ENCODE measurements at places on chromosomes 4 and X.

DNA sequence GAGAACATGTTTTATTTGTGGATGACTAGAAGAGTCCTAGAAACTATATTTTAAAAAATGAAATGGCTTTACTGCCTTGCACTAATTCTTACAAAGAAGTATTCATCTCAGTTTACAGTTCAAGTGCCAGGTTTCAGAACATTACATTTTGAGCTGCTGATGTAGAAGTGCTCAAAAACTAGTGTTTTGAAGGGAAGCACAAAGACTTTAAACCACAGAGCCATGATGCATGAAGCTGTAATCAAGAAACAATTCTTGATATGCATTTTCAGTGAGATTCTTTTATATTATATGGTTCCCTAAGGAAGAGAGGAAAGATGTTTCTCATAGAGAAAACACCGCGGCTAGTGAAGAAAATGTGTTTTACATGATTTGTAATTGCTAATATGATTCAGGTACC, 1163.0 kb downstream of the RAPGEF2 start:
- no peak for DNase-seq

DNA sequence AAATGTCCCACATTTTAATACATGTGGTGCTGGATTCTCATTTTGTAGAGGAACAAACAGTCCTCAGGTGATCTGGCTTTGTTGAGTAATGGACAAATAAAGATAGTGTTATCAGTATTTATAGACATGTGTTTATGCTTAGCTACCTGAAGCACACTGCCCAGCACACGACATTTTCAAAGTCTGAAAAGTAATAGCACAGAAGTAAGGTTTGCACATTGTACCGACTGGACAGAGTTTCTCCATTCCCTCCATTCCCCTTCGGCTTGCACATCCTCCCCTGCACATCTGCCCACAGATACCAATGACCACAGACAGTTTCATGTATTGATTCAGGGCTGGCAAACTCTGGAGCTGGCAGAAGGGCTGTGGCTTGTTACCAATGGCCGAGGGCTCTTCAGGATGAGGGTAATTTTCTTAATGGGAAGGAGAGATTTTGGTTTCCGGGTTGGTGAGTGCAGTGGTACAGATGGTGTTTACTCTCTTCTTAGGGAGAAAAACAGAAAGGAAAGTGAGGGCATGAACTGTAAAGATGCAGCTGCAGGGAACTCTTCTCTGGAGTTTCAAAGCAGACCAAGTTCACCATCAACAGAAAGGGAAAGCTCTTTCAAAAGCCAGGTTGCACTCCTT, 2.3 kb downstream of the GRPR start:
- no peak for DNase-seq

- DNase-seq = no peak
These were observed 19.9 kb upstream of the KIAA1210 start for GRCh38 chrX:119147486-119147885.

DNA sequence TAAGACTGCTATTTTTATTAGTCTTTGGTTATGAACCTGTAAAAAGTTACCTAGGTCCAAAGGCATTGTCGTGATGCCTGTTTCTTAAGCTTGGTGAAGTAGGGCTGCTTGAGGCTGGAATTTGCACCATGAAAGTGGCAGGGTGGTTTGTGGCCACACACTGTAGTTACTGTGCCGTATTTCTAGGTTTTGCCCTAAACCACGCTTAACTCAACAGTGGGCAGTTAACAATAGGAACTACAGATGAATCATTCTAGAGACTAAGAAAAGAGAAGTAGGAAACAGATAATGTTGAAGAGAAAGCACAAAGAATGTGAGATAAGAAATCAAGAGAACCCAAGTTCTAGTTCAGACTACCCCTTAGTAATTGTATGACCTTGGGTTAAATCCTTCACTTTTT, 11.5 kb downstream of the ETNPPL start:
- DNase-seq = no peak

GRCh38 chrX:100731441-100732281, at the start of gene SYTL4:
TSS of gene SYTL4 (minus strand) at chrX:100732121. CDS start at chrX:100702037, 30,084 bp downstream.
- peak; percentile 1 for DNase-seq

DNA sequence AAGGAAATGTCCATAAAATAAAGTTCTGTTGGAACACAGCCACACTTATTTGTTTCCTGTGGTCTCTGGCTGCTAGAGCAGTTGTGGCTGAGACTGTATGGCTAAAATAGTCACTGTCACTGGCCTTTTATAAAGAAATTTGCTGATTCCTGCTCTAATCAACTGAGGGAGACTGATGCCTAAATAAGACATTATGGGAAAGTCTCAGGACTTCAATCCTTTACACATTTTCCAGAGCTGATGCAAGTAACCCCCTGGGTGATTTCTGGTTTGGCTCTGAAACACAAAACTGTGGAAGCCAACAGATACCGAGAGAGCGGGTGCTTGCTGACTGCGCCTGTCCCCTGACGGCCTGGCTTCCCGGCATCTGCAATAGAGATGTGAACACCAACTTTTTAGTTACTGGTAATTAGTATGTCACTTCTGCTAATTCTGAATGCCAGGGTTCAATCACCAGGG, 64.0 kb downstream of the POLR2B start:
- no peak for DNase-seq

DNA sequence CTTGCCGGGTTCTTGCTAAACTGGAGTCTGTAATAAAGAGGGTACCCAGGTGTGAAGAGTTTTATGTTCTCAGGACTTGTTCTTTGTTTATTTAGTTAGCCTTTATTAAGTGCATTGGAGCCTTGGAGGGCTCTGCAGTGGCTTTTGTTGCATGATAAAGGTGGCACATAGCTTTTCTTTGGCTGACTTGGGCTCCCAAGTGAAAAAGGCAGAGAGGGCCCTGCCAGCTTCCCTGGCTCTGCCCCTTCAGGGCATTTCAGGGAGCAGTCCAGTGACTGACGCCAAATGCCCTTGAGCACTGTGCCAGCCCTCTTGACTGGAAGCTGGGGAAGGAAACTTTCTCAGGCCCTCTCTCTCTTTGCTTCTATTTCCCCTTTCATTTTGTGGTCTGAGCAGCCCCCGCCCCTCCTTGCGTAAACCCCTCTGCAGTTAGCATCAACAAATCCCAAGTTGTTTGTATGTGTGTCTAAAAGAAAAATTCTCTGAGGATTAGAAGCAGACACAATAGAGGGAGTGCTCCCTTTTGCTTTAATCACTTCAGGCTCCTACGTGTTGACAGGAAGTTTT, 152.2 kb downstream of the NHS start:
- DNase-seq = no peak

DNA sequence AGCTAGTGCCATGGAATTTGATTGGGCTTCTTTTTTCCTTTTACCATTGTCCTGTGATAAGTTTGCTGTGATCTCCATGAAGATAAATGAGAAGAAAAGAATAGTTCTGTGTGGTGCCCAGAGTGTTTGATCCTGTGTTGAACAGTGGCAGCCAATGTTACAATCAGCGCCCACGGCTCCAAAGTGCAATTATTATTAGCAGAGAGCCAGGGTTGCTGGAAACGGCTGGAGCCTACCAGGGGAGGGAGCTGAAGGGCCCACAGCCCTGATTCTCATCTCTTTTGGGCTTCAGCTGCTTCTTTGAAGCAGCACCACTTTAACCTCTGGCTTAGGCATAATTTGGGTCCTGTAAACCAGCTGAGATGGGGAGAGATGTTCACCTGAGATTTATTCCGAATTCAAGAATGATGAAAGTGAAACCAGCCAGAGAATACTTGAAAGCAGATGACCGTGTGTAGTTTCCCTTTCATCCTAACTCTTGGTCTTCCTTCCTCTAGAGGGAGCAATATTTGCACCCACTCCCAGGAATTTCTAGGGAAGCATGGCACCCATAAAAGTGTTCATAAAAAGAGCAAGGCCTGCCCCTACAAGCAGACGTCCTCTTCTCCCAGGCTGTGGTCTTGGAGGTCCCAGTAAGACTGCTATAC, 298.3 kb downstream of the EVC2 start:
- no peak for DNase-seq

DNA sequence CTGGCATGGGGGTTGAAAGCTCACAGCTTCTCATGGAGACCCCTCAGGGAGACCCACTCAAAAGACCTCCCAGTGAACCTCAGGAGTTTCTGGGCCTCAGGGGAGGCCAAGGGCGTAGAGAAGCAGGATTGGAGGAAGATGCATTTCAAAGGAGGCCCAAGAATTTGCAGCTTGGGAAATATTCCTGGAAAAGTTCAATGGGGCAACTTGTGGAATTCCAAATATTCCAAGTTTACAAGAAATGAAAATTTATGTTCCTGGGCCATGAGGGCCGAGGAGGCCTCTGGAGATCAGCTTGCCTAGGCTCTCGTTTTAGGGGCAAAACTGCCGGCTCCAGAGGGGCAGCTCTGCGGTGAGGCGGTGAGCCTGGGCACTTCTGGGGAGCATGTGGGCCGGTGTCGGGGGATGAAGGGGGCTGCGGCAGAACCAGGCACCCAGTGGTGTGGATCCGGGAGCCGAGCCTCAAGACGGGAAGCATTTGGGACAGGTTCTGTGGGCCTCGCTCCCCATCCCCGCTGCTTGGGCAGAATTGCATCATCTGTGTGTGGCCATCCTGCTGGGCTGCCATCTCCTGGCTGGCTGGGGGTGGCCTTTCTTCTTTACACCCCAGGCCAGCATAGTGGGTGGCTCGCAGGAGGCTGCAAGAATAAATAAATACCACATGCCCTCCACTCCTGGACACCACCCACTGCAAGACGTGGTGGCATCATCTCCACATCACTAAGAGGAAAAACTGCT, 54.6 kb upstream of the GPR78 start:
- no peak for DNase-seq

GRCh38 chr4:2036866-2037265, 22.3 kb upstream of the NAT8L start:
- DNase-seq = no peak

DNA sequence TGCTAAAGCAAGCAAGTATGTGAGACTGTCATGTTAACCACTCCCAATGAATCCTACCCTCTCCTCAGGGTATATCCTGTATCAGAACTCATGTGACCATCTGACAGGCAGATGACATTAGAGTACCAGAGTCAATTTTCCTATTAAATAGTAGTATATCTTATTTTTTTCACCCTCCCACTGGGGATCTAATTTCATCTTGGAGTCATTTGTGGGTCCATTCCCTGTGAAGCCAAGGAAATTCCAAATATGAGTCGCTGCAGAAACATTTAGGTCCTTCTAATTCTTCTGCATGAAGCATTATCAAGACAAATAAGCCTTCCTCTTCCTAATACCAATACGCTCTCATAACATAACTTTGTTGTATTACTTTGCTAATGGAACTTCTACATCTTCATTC, 52.2 kb upstream of the BLTP1 start:
- DNase-seq = no peak

- DNase-seq = no peak
These were observed 186.5 kb downstream of the AR start for GRCh38 chrX:67730296-67730695.
